ENCODE measurements at places on chromosomes 12 and 14.

GRCh38 chr14:105641075-105641937 lies 114.9 kb downstream of the TMEM121 start:
- no peak for DNase-seq

GRCh38 chr14:92539419-92539818 lies 25.8 kb downstream of the RIN3 start:
- DNase-seq: no peak

DNA sequence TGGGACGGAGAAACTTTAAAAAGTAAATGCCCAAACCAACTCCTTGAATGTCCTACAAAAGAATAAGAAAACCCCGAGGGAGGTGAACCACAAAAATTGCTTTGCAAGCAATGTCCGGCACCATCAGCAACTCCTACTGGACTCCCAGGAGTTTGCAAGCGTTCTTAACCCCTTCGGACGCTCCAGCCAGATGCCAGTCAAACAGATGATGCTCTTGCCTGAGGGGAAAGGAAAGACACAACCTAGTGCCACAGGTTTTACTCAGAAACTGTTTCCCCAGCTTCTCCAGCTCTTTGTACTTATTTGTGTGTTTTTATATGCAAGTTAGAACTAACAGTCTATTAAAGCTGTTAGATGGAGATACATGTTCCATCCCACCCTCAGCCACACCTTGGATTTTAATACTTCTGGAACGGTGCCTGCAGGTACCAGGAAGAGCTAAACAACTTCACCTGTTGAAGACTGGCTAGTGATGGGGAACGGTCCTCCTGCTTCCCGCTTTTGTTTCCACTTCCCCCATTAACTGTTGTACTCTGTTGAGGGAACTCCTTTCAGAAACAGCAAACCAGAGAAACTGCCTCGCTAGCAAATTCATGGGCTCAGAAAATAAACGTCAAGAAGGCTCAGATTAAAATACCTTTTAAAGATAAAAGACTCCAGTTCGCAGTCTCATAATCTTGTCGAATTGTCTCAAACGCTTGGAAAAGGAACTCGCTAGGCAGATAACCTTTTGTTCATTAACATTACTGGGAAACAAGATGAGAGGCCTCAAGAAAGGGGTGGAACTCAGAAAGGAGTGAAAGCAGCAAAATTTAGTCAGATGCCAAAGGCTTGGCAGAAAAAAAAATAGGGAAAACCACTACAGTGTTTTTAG lies 1.1 kb upstream of the FERMT2 start:
- peak; percentile 78 for DNase-seq

DNA sequence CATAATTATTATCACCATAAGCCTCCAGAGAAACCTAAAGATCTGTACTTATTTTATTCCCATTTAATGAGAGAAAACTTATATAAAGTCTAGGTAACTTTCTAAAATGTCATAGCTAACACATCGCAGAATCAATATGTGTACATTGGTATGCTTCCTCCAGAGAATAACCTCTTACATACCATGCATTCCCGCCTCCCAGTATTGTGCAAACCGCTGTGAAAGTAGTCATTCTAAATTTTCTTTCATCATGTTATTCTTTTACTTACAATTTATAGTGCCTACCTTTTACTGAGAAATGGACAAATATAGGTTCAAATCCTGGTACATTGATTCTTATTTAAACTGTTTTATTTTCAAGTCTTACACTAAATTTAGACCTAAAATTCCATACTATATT lies 463.4 kb downstream of the LRFN5 start:
- DNase-seq: no peak

DNA sequence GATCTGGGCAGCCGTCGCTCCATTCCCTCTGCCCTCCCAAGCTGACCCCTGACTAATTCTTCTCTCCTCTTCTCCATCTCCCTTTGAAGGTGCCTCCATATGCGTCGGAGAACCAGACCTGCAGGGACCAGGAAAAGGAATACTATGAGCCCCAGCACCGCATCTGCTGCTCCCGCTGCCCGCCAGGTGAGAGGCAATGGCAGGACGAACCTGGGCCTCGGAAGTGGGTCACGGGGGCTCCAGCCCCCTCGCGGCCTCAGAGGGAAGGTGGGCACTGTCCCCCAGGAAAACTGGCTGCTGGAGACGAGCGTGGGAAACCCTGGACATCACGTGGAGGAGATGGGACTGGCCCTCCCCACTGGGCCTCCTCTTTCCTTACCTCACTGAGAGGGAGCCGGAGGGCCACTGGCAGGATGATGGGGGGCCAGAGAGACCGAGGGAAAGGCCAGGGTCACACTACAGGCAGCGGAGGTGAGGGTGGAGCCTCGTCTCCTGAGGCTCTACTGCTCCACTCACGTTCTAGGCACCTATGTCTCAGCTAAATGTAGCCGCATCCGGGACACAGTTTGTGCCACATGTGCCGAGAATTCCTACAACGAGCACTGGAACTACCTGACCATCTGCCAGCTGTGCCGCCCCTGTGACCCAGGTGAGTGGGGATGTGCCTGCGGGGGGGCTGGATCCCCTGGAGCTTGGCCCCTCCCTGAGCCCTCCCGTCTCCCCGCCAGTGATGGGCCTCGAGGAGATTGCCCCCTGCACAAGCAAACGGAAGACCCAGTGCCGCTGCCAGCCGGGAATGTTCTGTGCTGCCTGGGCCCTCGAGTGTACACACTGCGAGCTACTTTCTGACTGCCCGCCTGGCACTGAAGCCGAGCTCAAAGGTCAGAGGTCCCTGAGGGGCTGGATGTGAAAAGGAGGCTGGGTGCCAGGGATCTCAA lies 806 bp downstream of the LTBR start:
- DNase-seq: no peak

DNA sequence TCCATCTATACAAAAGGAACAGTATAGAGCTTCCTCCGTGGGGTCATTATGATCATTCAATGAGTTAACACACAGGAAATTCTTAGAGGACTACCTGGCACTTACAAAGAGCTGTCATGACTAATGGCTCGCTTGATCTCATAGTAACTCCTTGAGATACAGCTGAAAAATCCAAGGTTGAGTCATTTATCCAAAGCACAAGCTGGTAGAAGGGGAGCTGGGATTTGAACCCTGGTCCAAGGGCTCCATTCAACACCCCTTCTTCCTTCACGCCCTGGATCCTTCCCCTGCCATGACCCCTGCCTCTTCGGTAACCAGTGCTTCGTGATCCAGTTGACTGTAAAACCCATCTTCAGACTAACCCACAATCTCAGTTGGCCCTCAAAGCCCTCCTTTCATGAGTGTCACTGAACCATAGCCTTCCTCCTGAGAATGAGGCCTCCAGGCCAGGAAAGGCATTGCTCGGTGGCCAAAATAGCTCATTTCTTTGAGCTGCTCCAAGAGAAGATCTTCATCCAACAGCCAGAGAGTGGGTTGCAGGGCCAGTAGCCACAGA lies 7.8 kb downstream of the ZFP36L1 start:
- no peak for DNase-seq
